ENCODE measurements at places on chromosomes 7 and 10.
A peak's percentile ranks its signal among the peaks of the same experiment; 100 is the strongest.

DNA sequence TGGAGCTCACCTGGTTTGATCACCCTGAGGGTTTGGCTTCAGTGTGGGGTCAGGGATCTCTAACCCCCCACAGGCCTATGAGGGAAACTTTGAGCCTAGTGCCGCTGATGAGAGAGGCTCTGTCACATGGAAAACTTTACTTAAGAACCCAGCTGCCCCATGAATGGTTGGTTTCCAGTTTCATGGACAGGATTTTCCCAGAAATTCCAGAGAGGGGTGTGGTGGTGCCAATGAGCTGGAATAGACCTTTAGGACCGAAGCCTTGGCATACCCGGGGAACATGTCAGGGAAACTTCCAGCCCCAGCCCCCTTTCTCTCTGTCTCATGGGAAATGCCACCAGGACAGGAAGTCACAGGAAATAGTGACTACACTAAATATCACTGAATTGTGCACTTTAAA is 36.9 kb downstream of the AKR1B1 start:
- no peak for DNase-seq

GRCh38 chr7:131745390-131746248 is 189.2 kb upstream of the PODXL start:
- peak; percentile 65 for DNase-seq

- DNase-seq: no peak
Observed at GRCh38 chr10:17847585-17848296, 38.6 kb downstream of the MRC1 start.

DNA sequence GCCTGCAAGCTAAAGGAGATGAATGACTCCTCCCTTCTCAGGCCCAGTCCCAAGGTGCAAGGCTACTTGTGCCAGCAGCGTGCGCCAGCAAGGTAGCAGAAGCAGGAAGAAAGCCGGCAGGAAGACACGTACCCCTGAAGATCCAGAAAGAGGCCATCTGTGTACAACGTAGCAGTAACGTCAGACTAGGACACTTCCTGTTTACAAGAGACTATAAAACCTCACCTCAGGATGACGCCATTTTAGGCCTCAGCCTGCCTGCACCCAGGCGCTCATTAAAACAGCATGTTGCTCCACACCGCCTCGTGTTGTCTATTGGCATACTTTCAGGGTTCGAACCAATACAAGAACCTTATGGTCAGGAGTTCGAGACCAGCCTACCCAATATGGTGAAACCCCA is 41.4 kb upstream of the SNX10 start:
- no peak for DNase-seq

- no peak for DNase-seq
Observed at GRCh38 chr7:11786186-11786585, 45.8 kb downstream of the THSD7A start.

DNA sequence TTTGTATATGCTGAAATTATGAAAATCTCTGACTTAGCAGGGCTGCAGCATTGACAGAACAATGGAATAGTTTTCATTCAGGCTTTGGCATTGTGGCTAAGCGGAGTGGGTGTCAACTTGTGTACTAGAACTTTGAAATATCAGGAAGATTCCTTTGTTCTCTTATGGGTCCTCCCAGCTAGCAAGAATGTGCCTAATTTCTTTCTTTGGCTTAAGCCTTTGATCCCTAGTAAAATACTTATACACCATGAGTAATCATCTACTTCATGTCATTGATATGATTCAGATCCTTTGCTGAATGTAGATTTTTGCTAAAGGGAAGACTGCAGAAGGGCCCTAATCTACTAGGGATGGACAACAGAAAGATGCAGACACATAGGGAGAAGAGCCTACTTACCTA is 6.2 kb downstream of the AVL9 start:
- no peak for DNase-seq

DNA sequence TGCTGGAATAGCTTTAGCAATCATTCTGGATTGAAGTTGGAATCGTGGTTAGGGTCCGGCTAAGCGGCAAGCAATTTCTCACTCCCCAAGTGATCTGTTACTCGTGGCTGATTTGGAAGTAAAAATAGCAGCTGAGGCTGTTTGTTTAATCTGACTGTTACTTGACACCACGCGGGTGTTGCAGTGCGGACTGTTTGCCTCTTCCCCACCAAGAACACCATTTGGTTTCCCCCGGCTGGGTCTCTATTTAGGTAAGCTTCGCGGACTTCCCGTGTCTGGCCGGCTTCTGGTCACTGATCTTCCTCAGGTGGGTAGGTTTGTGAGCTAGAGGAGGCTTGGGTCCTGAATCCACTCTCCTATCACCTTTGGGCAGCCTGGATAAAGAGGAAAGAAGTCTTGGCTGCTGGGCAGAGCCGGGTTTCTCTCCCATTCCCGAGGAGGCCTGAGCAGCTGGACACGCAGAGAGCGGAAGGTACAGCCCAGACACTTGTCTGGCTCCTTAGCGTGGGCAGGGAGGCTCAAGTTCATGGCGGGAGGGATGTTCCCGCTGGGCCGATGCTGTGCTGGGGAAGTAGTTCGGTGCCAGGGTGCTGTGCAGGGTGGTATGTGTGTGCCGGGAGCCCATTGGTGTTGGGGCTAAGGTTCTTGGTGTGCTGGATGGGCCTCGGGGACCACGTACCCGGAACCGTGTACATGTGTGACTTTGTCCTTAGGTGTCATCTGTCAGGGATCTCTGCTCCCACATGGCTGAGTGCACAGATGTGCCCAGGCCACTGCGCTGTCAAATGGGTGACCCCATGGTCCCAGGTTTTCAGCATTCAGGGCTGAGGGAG is at the start of gene C10orf71:
TSS of gene C10orf71 (plus strand) at position 188 of the 833 bp plus-strand sequence. CDS start 23,376 bp downstream, outside the sequence.
- DNase-seq: no peak

- DNase-seq: no peak
Observed at GRCh38 chr7:78516450-78516849, 717.9 kb downstream of the PHTF2 start.

DNA sequence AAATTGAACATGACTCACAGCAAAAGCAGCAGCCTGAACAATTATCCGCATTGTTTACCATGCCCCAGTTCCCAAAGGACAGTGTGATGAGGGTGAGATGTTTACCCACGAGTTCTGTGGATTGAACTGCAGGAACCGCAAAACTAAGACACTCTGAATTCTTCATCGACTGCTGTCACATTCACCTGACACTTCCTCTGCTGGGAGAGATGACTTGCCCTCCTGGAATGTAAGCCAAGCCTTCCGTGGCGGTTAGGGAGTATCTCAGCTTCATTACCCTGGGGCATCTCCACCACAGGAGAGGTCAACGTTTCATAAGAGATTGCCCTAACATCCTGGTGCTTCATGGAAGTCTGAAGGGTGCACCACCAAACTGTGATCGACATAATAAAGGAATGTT is 374.6 kb upstream of the ADARB2 start:
- DNase-seq: no peak

GRCh38 chr7:106282390-106282789 is 2.4 kb downstream of the NAMPT start:
- no peak for DNase-seq

DNA sequence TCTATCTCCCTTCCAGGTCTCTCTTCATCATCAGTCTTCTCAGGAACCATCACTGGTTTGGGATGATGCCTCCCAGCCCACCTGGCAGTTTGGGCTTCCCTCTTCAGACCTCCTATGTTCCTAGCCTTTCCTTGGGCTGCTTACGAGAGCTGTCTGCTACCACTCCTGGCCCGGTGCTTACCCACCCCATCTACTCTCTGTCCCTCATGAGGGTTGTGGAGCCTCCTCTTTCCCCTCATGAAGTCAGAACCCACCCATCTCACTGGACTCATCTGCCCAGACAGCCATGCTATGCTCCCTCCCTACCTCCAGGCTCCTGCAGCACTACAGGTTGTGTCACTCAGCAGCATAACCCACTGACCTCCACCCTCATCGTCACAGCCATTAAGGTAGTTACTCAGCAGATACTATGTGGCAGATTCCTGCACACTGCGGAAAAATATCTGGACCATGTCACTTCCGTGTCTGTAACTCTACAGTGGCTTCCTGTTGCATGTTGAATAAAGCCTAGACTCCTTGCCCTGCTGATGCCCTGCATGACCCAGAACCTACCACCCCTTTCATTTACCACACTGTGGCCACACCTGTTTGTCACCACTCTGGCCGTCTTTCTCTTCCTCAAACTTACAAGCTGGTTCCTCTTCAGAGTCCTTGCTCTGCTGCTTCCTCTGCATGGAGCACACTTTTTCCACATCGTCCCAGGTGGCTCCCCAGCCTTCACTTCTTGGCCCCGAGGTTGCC is 2.0 kb downstream of the DBNL start:
- no peak for DNase-seq

GRCh38 chr10:17077346-17077781 is 52.2 kb downstream of the CUBN start:
- no peak for DNase-seq

- no peak for DNase-seq
Observed at GRCh38 chr10:76278811-76279460, 847.5 kb downstream of the LRMDA start.

DNA sequence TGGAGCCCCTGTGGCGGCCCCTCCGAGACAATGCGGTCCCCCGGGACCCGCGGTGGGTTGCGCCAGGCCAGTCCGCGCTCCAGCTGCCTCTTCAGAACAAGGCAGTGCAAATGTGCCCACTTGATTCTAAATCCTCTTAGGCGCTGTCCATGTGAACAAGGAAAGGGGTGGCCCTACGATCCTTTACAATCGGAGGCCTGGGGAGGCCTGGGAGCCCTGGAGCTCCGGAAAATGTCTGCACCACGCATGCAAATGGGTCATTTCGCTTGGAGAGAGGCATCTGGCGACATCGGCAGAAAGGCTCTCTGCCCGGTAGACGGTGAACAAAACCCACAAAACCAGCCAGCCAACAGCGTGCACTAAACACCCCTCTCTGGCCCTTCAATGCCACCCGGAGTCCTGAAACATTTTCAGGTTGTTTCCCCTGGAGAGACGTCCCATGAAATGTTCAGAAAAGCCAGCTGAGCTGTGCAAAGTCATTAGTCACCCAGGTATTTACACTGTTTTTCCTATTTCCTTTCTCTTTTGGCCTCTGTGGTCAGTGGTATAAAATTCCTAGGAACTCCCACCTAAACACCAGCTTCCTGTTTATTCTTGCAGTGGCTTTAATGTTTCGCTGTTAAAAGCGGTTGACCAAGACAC is 102.8 kb upstream of the ZNF438 start:
- DNase-seq: no peak

GRCh38 chr10:84247496-84247895 is 2.6 kb downstream of the RGR start:
- no peak for DNase-seq

DNA sequence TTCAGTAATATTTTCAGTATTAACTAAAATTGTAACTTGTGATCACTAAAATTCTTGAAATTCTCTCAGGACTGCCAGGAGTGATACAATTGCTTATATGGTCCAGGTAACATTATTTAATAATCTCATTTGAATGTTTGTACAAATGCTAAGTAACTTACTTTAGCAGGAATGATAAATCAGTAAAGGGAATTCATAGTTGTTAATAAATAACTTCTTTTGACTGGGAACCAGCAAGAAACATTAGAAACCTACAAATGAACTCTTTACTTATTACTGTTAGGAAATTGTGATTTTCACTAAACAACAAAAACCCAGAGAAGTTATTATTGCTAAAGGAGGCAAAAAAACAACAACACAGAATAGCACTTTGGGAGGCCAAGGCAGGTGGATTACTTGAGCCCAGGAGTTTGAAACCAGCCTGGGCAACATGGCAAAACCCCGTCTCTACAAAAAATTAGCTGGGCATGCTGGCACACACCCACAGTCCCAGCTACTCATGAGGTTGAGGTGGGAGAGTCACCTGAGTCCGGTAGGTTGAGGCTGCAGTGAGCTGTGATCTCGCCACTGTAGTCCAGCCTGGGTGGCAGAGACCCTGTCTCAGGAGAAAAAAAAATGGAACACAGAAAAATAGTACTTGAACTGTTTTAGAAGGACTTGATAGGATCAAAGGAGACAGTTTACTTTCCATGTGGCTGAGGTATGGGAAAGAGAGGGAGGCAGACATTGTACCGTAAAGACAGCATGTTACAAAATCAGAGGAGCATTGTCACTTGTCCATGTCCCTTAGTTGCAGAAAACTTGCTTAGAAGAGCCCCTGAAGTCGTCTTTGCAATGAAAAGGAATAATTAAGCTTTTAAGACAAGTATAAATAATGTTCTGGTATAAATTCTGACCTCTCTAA is 53.1 kb downstream of the SHOC2 start:
- DNase-seq: no peak

- no peak for DNase-seq
Observed at GRCh38 chr7:36011588-36011965, 141.5 kb upstream of the EEPD1 start.
